ENCODE measurements at places on chromosomes 1 and 21.

- no peak for DNase-seq
These were observed 136.1 kb upstream of the POGK start for GRCh38 chr1:166703141-166703540.

DNA sequence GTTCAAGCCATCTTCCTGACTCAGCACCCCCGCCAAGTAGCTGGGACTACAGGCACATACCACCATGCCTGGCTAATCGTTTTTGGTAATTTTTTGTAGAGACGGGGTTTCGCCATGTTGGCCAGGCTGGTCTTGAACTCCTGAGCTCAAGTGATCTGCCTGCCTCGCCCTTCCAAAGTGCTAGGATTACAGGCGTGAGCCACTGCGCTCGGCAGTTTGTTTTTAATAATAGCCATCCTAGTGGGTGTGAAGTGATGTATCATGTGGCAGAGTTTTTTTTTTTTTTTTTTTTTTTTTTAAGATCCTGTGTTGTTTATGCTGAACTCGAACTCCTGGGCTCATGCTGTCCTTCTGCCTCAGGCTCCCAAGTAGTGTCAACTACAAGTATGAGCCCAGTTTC, 51.8 kb downstream of the SPEN start:
- no peak for DNase-seq

DNA sequence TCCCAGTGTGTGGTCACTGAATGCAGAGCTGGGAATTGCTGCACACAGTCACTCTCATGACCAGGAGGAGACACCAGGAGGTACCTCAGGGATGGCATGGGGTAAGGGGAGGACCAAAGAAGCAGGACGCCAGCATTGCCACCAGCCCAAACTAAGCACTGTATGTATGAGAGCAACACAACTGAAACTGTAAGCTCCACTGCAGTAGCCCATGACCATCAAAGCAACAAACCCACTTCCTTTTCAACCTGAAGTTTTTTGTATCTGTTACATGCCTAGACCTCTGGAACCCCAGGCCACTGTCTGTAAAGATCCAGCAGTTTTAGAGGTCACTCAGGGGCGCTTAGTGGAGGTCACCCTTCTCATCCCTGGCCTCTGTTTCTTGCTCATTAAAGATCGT, 164.3 kb downstream of the SETD4 start:
- DNase-seq, result no peak

DNA sequence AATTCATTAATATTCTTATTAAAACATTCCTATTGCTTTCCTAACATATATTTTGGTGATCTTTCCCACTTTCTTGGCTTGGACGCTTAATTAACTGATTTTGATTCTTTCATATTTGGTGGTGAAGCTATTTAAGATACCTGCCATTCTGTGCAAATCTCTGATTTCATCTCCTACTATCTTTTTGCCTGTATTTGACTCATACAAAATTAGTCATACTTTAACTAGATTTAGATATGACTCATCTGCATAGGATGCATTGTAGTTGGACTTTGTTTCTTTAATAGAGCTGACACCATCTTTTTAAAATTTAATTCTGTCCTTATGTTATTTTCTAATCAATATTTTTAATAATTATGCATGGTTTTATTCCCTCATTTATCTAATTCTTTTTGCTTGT, 93.8 kb upstream of the PLPPR4 start:
- peak; percentile 35 for DNase-seq

DNA sequence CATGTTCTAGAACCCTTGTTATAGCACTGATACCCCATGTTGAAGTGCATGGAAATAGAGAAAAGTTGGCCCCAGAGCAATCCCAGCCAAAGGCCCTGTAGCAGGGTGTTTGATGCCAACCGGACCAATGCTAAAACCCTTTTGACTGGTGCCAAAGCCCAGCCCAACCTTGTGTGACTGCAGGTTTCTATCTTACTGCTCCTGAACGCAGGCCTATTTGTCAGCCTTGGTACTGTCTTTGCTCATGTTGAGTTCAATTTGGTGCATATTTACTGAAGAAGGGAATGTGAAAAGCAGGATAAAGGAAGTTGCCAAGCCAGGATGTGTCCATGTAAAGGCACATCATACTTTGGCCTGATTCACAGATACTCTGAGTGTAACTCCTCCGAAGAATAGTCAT, 51.7 kb upstream of the NFASC start:
- DNase-seq, result no peak

DNA sequence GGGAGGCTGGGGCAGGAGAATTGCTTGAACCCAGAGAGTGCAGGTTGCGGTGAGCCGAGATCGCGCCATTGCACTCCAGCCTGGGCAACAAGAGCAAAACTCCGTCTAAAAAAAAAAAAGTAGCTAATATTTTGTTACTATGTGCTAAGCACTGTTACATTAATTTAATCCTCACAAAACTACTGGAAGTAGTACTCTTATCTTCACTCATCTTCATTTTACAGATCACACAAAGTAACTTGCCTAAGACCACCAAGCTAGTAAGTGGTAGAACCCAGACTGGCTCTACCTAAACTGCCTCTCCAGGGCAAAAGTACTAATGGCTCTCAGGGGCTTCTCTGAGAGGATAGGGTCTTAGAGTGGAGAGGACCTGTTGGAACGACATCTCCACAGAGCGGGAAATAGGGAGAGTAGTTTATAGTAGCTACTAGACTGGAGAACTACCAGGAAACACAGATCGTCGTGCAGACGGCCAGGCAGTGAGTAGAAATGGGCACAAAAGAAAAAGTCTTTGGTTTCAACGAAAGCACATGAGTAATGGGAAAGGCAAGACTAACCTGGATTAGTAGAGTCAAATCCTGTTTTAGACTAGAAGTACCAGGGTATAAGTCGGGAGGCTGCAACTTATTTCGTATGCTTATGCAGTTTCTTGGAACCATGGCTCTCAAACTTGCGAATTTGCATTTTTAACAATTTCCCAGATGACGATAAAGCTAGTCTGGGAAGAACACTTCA, 1.4 kb downstream of the CLCC1 start:
- no peak for DNase-seq

- peak; percentile 76 for DNase-seq
These were observed 122.8 kb upstream of the IVNS1ABP start for GRCh38 chr1:185439727-185440415.

GRCh38 chr1:84476225-84476624, 2.8 kb upstream of the RPF1 start:
- DNase-seq, result no peak

GRCh38 chr21:43800566-43800965, 11.2 kb downstream of the RRP1 start:
- no peak for DNase-seq

GRCh38 chr21:42102991-42103390, 31.9 kb downstream of the UMODL1 start:
- no peak for DNase-seq

- peak; percentile 56 for DNase-seq
These were observed 21.5 kb upstream of the LEFTY2 start for GRCh38 chr1:225962440-225962975.

DNA sequence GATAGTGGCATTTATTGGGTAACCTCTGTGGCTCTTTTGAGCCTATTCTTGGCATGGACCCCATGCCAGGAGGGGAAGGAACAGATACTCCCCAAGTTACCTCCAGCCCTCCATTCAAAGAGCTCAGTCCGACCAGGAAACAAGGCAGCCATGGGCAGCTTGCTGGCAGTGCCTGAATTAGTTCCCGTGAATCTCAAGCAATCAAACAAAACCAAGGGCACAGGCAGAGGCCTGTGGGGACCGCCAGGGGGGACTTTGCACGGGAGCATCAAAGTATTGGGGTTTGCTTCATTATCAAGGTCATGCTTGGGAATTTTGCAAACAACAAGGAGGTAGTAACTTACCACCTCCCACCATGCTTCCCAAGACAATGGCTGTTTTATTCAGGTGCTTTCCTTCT, 81.2 kb upstream of the IFFO2 start:
- no peak for DNase-seq

- peak; percentile 11 for DNase-seq
These were observed 9.2 kb downstream of the FCRL3 start for GRCh38 chr1:157691285-157691920.

DNA sequence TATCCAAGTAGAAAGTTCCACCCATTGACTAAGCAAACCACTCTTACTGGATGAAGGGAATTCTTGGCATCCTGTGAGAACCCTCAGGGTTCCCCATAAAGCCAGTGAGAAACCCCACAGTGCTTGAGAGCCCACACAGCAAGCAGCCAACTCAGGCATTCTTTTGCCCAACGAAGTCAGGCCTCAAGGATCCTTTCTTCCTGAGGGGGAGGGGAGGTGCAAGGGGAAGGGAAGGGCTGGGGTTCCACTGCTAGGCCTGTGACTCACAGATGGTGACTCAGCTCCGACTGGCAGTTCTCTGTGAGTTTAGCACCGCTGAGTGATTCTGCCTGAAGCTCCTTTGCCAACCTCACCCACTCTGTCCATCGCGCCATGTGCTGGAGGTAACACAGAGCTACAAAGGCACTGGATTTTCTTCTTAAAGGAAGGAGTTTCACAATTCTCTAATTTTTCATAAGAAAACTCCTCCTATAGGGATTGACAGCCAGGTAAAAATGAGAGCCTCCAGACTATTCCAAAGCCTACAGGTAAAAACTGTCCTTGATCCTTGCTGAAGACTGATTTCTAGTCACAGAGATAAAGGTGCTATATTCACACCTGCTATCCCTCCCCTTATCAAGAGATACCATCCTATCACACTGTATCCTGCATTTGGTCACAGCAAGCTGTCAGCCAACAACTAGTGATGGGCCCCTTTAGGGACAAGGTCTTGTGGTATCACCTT, 4.8 kb downstream of the ENO1 start:
- peak; percentile 92 for DNase-seq

DNA sequence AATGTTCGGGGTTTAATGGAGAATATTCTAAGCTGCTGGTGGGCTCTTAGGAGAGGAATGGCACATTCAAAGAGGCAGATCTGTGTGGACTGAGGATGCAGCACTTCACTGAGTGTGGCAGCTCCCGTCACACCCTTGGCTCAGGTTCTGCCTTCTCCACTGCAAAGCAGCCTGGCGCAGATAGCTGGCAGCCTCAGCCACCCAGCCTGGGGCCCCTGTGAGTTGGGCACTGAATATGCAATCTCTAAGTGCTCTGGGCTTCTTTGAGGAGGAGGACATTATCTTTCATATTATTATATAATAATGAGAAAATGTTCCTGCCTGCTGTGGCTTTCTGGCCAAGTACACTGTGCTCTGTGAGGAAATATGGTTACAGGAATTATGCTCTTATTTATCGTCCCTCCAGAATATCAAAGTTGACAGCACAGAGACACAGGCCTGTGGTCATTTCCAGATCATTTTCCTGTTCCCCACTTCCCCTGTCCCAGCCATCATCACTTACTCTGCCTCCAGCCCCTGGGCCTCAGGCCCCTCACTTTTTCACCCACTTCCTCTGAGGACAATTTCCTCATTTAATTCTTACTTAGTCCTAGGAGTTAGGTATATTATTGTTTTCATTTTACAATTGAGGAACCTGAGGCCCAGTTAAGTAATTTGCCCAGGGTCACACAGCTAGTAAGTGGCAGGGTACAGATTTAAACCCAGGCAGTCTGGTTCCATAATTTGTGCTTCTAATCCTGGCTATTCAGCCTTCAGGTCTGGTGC, 53.6 kb downstream of the MAB21L3 start:
- no peak for DNase-seq

GRCh38 chr1:6783936-6784559, 1.2 kb upstream of the CAMTA1 start:
- no peak for DNase-seq

Data from activated CD4-positive, alpha-beta T cell treated with anti-CD3 and anti-CD28 coated beads, Interleukin-2, amount 50 U/mL, for 16 hours (primary cell).